ENCODE measurements at places on chromosomes 7 and 10.
A peak's percentile ranks its signal among the peaks of the same experiment; 100 is the strongest.

GRCh38 chr7:102890292-102890970 is 22.4 kb upstream of the LRRC17 start:
- peak; percentile 66 for DNase-seq

DNA sequence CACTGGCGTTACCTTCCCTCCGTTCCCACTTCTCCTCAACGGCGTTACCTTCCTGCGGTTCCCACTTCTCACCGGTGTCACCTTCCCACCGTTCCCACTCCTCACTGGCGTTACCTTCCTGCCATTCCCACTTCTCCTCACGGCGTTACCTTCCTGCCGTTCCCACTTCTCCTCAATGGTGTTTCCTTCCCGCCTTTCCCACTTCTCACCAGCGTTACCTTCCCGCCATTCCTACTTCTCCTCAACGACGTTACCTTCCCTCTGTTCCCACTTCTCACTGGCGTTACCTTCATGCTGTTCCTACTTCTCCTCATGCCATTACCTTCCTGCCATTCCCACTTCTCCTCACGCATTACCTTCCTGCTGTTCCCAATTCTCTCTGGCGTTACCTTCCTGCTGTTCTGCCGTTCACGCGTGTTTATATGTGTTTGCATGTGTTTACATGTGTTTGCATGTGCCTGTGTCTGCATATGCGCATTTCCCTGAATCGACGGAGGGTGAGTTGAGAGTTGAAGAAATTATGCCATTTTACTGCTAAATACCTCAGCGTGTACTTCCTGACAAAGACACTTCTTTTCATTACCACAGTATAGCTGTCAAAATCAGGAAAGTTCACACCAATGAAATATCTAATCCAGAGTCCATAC is 23.2 kb upstream of the CFAP46 start:
- DNase-seq: no peak

DNA sequence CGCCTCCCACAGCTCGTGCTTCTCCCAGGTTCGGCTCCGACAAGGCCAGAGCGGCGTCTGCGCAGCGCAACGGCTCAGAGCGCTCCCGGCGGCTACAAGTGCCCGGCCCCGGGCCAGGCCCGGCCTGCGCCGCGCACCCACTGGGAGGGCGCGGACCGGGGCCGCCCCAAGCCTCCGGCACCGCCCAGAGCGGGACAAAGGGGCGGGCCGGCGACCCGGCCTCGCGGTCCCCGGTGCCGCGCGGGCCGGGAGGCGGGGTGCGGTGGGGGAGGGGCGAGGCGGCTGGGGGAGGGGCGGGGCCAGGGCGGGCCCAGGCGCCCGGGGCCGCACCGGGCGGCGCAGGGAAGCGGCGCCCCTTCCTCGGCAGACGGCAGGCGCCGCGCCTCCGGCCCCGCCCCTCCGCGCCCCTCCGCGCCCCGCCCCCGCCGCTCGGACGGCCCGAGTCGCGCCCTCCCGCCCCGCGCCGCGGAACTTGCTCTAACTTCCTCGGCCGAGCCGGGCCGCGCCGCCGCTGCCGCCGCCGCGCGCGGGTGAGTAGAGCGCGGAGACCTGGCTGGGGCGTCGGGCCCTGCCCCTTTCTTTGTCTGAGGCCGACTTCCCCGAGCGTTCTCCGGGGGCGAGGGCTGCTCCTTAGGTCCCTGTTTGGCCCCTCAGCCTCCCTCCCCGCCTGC is at the start of gene TSPAN14:
TSS of gene TSPAN14 (plus strand) at position 469 of the 671 bp plus-strand sequence. CDS start 34,924 bp downstream, outside the sequence.
- DNase-seq: peak; percentile 92

DNA sequence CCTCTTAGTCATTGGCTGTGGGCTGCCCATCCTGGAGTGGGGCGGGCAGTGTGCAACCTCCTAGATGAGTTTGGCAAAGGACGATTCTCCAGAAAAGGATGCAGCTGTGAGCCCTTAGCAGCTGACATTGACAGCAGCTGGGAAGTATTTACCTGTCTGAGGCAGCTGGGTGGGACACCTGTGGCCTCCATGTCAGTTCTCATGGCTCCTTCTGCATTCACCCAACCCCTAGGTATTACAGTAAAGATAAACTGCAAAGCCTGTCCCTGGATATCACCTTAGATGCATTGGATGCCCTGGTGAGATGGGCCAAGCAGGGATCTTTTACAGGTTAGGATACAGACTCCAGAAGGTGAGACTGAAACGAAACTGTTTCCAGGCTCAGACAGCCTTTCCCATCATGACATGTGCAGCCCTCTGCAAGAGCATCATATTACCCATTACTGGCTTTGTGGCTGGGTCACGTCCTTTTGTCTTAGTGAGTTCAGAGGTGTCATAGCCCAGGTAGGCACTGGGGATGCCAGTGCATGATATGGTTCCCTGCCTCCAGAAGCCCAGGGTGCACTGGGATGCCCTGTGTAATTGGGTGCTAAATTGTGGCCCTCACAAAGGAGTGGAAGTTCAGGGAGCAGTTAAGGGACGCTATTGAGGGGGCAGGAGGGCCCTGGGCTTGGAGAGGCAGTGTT is 28.9 kb downstream of the MINDY4 start:
- no peak for DNase-seq

- DNase-seq: no peak
Measured at GRCh38 chr7:123735539-123735938, 13.3 kb downstream of the WASL start.

GRCh38 chr7:131072505-131073091 is 255.1 kb upstream of the MKLN1 start:
- DNase-seq: peak; percentile 29

- DNase-seq: no peak
Measured at GRCh38 chr7:70565721-70566370, 566.1 kb upstream of the GALNT17 start.

- DNase-seq: peak; percentile 68
Measured at GRCh38 chr10:9331583-9332008, 1277.1 kb downstream of the GATA3 start.

GRCh38 chr7:133369130-133369529 is 116.3 kb downstream of the EXOC4 start:
- DNase-seq: no peak

DNA sequence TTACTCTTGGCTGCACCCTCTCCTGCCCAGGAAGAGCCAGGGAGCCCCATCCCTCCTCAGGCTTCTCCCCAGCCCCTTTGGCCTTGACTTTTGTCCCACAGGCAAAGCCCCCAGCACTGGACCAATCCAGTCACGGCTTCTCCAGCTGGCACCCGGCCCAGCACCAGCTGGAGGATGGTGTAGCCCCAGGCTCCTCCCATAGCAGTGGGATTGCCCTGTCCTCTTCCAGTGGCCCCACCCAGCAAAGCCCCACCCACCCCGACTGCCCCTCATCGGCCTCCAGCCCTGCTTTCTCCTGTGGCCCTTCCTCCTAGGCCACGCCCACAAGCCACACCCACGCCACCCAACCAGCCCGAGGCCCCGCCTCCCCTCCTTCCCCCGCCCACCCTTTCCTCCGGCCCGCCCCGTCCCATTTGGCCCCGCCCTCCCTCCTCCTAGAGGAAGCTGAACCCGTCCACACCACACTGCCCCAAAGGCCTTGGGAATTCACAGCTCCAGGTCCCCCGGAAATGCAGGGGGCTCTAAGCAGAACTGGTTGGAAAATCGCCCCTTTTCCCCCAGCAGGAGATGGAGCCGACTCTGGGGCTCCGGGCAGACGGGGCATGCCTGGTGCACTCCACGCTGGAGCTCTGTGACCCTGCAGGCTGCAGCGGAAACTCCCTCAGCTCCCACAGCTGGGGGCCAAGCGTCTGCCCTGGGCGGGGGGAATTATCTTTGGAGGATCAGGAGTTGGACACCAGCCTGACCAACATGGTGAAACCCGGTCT is 25.2 kb downstream of the GET4 start:
- peak; percentile 79 for DNase-seq

- no peak for DNase-seq
Measured at GRCh38 chr7:94049615-94050014, 45.5 kb upstream of the BET1 start.

DNA sequence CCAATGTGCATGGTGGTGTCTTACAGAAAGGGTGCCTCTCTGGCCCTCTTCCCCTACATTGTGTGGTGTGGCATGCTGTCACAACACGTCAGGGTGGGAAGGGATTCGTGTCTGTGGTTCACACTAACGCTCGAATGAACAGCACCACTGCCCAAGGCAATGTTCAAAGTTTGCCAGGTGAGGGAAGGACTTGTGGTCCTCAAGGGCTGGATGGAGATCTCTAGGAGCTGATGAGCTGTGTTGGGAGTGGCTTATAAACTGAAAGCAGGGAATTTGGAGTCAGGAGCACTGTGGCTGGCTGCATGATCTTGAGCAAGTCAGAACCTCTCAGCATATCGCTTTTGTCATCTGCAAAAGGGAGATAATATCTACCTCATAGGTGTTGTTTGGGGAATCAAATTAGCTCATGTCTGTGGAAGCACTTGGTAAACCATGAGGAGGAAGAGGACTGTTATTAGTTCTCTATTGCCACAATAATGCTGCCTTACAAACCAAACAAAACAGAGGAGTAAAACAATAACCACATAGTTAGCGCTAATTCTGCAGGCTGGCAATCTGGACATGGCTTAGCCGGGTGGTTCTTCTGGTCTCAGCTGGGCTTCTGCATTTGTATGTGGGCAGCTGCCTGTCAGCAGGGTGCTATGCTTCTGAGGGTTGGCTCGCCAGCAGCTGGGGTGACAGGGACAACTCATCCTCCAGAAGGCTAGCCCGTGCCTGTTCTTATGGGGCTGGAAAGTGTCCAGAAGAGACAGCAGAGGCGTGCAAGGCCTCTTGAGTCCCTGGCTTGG is 22.9 kb upstream of the C10orf105 start:
- no peak for DNase-seq
